ENCODE measurements at places on chromosomes 6 and 20. TPM values are rescaled to one million over a fixed set of nuclear protein-coding genes. Genes with fewer than 3 reads are reported as not detected.

Gene SYCP2
- 1.1 TPM for total RNA-seq

Gene MRAP2
- total RNA-seq, result 4.6 TPM

Gene DEFB132
- not detected for total RNA-seq

Gene MYMX
- 0.13 TPM for total RNA-seq

Gene C6orf58
- total RNA-seq, result 0.26 TPM

Gene BHLHE23
- not detected for total RNA-seq

Gene RRAGD
- 0.76 TPM for total RNA-seq

DNA sequence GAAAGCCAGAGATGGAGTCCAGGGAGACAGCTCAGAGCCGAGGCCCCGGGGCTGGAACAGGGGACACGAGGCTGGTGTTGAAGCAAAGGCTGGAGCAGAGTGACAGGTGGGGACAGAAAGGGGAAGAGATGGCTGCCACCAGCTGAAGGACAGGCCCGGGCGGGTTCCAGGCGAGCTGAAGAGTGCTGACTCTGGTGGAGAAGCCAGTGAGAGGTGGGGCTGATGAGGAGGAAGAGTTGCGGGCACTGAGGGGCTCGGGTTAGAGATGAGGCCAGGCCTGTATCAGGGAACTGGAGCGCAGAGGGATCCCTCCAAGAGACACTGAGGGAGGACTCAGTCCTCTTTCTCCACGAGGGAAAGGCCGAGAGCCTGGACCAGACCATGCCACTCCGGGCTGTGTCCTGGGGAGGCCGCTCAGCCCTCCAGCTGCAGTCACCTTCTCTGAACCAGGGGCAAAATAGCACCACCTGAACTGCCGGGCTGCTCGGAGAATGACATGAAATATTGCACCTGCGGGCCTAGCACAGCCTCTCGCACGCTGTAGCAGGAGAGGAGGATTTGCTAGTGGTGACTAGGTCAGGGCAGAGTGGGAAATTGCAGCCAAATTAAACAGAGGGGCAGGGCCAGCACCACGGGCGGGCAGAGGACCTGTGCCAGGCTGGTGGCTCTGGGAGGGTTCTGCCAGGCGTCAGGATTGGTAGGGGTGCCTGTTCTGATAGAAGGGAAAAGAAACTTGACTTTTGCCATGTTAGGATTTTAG, 175.9 kb downstream of the ZDHHC14 start:
- DNase-seq, result no peak

DNA sequence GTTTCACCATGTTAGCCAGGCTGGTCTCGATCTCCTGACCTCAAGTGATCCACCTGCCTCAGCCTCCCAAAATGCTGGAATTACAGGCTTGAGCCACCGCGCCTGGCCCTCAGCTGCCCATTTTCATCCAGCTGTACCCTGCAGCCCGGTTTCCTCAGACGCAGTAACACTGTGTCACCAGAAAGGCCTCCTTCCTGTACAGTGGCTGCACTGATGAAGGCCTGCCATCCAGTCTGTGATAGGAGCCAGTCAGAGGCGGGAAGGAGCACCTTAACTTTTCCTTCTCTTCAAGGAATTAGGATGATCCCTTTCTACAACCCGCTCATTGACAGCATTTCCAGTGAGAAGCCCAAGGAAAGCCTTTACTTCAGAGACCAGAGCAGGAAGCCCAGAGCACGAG, 75.9 kb downstream of the GFOD1 start:
- DNase-seq, result no peak

- no peak for DNase-seq
Observed at GRCh38 chr6:154093231-154094044, 54.4 kb downstream of the OPRM1 start.

GRCh38 chr6:106390088-106390487, 29.6 kb downstream of the CRYBG1 start:
- DNase-seq, result no peak

DNA sequence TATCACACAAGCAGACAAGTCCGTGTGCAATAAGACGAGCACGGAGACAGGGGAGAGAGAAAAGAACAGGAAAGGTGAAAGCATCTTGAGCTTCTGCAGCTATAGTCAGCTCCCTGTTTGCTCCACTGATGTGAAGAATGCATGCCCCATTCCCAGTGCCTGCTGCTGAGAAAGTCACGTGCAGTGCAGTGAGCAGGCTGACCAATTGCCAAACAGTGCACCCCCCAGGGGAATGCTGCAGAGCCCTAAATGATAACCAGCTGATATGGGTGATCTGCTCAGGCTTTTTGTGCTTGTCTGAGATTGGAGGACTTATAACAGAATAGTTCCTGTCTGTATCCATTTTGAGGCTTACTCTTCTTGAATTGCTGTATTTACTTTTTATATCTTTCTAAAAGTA, 121.5 kb downstream of the PACRG start:
- DNase-seq, result no peak

DNA sequence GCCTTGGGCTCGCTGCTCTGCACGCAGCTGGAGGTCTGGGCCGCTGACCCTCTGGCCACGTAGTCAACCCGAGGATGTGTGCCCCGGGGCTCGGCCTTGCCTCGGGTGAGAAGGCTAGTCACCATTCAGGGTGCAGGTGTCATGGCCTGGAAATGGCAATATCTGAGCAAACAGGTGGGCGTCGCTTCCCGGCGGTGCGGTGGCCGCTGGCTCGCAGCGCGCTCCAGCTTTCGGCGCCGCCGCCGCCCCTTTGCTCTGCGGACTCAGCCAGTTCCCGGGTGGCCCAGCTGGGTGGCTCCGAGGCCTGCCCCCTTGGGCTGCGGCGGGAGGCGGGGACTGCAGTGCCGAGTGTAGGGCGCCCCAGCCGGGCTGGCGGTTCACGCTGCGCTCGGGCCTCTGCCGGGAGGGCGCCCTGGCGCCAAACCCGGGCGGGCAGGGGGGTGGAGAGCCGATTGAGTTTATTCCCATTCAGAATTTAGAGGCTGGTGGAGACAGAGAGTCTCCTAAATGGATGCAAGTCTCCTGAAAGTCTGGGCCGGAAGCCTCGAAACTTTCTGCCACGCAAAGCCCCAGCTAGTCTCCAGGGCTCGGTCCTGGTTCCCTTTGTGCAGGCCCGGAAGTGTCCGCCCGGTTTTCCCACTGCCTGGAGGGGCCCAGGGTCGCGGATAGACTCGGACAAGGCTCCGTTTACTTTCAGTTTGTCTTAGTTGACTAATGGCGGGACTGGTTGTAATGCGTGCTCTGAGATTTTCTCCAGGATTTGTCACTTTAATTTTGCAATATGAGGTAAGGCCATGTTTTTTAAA, 11.3 kb upstream of the TFAP2A start:
- DNase-seq, result no peak

DNA sequence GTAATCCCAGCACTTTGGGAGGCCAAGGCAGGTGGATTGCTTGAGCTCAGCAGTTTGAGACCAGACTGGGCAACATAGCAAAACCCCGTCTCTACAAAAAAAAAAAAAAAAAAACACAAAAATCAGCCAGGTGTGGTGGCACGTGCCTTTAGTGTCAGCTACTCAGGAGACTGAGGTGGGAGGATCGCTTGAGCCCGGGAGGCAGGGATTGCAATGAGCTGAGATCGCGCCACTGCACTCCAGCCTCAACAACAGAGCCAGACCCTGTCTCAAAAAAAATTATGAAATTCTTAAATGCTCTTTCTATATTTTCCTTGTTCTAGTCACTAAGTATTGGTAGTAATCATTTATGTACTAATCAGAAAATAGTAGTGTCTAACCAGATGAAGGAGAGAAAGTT, 30.6 kb downstream of the SYTL3 start:
- DNase-seq, result no peak

DNA sequence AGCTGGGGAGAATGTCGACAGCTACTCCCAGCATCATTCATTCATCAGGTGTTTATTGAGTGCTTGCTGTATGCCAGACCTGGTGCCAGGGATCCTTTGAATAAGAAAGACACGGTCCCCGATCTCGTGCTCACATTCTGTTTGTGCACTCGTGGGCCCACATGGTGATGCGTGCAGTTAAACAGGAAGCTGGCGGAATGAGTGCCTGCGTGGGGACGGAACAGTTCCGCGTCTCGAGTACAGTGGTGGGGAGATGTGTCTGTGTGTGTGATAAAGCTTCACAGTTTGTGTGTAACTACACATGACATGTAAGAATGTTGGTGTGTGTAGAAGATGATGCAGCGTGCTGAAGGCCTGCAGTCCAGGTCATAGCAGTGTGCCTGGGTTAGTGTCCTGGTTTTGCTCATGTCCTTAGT, 6.5 kb downstream of the RBM38 start:
- DNase-seq, result no peak

DNA sequence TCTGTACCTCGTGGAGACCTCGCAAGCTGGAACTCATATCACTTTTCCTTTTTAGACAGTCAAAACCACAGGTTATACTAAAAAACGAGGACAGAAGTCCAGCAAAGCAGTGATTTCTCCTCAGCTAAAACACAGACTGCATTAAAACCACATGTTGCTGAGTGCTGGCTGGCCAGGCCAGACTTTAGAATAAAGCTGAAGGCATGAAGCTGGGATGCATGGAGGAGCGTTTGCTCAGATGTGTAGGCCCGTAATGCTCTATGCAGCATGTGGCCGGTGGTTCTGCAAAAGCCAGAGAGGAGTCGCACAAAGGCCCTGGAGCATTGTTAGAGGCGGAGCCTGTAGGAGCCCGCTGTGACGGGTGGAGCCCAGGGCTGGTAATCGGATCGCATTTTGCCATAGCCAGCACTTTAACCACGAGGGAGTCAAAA, 83.6 kb downstream of the SMOC2 start:
- no peak for DNase-seq

GRCh38 chr6:106642476-106642875, 13.1 kb downstream of the QRSL1 start:
- no peak for DNase-seq

DNA sequence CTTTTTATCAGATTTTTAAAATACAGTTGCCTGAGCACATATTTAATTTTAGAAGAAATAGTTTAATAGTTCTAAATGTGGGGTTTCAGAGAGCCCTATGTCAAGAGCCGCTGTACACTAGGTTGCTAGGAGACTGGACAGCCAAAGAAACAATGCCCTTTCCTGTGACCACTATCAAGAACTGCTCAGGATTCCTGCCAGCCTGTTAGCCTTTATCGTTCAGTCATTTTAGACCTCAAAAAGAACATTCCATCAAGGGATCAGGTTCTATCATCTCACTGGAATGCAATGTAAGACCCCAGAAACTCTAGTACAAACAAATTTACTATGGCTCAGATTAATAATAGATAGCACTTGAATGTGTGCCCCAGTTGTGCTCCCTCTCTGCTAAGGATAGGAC, 181.2 kb upstream of the CCN2 start:
- DNase-seq, result peak; percentile 54

DNA sequence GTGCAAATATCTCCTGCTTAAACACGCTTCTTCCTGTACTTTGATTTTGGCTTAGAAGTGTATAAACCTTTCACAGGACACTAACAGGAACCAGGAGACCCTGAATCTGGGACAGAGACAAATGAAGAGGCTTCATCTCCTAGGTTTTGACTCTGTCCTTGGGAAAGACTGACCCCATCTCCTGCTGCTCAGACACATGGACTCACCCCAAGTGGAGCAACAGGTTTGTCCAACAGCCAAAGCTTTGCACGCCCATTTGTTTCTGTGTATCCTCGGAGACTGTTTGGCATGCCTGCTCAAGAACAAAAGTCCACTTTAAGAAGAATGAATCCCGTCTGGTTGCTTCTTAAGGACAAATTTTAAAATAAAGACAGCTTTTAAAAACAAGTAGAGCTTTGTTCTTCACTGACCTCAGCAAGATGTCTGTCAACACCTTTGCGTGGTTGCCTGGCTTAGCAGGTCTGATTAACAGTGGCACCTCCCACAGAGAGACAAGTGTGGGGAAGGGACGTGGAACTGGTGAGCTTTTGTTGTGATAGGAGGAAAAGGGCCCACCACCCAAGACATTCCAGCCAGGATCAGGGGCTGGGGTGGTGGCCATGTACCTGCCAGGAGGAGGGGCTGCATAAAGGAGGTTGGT, 202.6 kb downstream of the SOD2 start:
- no peak for DNase-seq

DNA sequence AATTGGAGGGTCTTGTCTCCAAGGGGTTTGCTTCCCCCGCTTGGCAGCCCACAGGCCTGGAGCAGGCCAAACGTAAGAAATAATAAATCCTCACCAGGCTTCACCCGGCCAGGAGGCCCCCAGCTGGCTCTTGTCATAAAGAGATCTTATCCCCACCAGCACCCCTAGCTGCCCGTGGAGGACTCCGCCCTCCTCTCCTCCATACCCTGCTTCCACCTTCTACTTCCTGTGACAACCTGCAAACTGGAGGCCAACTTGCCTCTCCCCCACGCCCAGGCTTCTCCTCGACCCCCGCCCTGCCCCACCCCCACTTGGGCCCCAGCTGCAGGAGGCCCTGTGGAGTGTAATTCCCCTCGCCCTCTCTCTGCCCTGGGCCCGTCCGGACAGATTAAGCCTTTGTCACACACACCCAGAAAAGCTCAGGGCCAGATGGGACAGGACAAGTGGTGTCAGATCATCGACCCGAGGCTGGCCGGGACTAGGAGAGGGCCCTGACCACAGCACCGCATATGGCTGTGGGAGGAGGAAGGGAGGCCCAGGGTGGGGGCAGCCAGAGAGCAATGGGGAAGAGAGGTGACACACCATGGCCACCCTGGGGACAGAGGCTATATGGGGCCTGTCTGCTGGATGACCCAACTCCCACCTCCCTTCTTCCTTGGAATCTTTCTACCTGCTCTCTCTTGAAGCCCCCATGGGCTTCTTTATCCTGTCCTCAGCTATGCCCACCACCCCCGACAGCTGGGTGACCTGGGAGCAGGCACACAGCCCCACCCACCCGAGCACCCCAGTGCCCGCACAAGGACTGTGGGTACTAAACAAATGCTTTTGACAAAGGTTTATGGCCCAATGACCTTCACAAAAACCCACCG, 3.9 kb downstream of the NOL4L start:
- DNase-seq, result no peak

- DNase-seq, result no peak
Observed at GRCh38 chr20:36115925-36116324, 38.6 kb upstream of the EPB41L1 start.

GRCh38 chr20:35600993-35601973, 14.3 kb upstream of the SPAG4 start:
- no peak for DNase-seq

GRCh38 chr6:44052419-44053023, 74.7 kb downstream of the MRPL14 start:
- no peak for DNase-seq

DNA sequence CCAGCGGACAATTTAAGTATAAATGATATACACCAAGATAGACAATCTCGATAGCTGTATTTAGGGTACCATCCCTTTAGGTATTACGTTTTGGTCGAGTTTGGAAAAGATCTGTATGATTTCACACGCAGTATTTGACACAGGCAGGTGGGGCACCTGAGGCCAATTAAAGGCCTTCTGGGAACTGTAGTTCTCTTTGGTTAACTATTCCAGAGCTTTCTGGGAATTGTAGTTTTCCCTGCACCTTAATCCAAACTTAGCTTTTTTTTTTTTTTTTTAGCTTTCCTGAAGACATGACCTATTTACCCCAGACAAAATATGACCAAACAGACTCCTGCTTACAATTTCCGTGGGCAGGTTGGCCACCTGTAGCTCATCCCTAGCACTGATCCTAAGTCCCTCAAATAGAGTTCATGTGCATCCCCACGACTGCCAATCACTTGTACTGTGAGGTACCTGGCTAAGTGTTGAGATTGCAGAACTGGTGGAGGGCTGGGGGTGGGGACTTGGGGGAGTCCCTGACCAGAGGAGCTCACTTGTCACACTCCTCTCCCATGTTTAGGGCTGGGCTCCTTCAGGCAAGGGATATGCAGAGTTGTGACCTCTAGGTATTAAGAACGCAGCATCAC, 999 bp upstream of the EHMT2 start:
- no peak for DNase-seq

- DNase-seq, result no peak
Observed at GRCh38 chr6:137417396-137417795, 76.8 kb downstream of the OLIG3 start.

- DNase-seq, result no peak
Observed at GRCh38 chr20:62964700-62965099, 12.2 kb downstream of the SLC17A9 start.

Measured in dermis microvascular lymphatic vessel endothelial cell (primary cell).